ENCODE measurements at places on chromosomes 12 and 14. TPM values are rescaled to one million over a fixed set of nuclear protein-coding genes. Genes with fewer than 3 reads are reported as not detected.

CCDC85C gene
- total RNA-seq = 2.9 TPM

LAG3 gene
- total RNA-seq = 0.31 TPM

NPAS3 gene
- not detected for total RNA-seq

AICDA gene
- total RNA-seq = not detected

TESPA1 gene
- 113 TPM for total RNA-seq

GPR84 gene
- 49.4 TPM for total RNA-seq

PKP2 gene
- 0.84 TPM for total RNA-seq

FLRT2 gene
- under 0.01 TPM for total RNA-seq

ZBTB25 gene
- total RNA-seq = 30.3 TPM

FOXA1 gene
- 0.42 TPM for total RNA-seq

All from mononuclear cell (primary cell).